ENCODE measurements at places on chromosomes 6 and 20.
A peak's percentile ranks its signal among the peaks of the same experiment; 100 is the strongest.

DNA sequence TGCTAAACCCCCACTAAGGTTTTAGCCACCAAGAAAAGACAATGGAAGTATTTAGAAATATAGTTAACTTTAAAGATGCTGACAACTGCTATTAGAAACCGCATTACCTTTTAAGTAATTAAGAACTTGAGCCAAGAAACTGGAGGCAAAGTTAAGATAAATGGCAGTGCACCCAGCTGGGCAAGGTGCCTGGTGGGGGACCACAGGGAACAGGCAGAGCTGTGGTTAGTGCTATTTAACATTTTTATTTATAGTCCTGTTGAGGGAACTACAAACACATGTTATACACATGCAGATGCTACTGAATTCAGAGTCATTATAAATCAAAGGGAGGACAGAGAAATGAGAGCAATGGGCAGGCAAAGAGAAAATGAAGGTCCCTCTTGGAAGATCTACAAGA is 447.9 kb downstream of the TFAP2B start:
- no peak for DNase-seq

- DNase-seq = no peak
These were observed 18.0 kb upstream of the PACSIN1 start for GRCh38 chr6:34447910-34448309.

DNA sequence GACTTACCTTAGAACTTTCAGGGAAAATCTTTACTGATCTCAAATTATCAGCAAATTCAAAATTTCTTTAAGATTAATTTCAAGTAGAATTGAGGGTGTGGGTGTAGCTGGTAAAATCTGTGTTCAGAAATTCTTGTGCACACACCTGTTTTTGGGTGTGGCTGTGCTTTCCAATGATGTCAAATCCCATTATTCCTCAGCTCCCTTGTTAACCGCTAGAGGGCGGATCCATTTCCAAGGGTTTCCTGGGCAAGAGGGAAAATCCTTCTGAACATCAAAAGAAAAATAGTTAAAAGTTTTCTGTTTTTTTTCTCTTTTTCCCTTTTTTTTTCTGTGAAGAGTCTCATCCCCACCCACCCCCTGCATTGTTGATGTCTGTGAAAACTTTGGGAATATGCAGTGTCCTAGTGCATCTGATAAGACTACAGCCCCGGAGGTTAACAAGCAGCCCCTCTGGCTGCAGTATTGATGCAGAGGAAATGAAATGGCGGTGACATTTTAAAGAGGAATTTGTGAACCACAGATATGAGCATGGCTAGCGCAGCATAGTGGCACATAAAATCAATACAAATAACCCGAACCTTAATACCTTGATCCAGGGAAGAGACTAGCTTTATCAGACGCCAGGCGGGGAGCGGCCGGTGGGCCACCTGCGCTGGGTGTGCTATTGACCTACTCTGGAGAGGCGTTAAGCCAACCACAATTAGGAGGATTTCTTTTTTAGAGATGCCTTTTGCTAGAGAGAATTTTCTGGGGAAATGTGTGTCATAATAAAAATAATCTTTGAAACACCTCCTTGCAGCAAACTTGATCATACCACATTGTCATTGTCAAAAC is 130.9 kb downstream of the FOXA2 start:
- DNase-seq = no peak

DNA sequence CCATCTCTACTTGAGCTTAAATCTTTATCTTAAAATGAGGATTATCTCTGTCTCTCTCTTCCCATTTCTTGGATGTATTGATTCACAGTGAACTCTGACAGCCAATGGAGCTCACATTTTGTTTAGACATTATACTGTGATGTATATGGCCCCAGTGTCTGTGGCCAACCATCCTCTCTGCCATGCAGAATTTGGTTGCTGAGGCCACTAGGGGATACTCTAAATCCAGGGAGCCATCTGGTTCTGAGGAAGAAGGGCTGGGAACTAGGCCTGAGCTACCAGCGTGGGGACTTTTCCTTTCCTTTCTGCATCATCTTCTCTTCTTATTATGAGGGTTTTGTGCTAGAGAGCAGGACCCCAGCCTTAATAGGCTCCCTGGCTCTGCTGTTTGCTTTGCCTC is 59.1 kb upstream of the RIPOR2 start:
- no peak for DNase-seq

GRCh38 chr6:17883665-17884497 is 103.6 kb downstream of the KIF13A start:
- no peak for DNase-seq

- no peak for DNase-seq
These were observed 46.7 kb downstream of the SLC35D3 start for GRCh38 chr6:136968837-136969236.

DNA sequence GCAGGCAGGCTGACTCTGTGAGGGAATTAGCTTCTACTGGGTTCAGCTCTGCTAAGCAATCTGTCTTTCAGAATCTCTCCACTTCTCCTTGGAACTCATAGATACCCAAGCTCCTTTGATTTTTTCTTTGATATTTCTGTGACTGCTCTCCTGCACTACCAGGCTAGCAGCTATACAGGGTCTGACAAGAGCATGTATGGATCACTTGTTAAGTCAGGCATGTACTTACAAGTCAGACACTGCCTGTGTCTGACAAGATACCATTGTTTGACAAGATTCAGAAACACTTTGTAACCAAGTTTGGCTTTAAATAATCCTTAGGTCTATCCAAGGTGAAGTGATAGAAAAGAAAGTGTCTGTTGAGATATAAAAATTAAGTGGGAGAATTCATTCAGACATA is 79.5 kb downstream of the SESN1 start:
- no peak for DNase-seq

- no peak for DNase-seq
These were observed 34.7 kb upstream of the SYNJ2 start for GRCh38 chr6:157946865-157947532.

- DNase-seq = no peak
These were observed 60.7 kb downstream of the VAPB start for GRCh38 chr20:58449681-58450221.

- no peak for DNase-seq
These were observed 50.4 kb downstream of the PDE7B start for GRCh38 chr6:135901774-135902524.

DNA sequence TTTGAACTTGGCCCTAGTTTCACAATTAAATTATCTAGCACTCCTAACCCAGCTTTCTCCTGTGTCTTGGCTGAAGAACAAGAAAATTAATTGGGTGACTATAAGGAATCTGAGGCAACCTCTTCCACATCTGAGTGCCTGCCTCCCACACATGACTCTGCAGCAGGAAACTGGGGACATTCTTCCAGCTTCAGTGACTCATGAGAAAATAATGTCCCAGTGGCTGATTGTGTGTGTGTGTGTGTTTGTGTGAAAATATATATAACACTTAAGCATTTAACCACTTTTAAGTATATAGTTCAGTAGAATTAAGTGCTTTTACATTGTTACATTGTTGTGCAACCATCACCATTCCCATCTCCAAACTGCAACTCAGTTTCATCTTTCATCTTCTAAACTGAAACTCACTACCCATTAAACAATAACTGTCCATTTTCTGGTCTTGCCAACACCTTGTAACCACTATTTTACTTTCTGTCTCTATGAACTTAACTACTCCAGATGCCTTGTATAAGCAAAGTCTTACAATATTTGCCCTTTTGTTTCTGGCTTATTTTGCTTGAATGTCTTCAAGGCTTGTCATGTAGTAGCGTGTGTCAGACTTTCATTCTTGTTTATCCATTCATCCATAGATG is 8.7 kb downstream of the TRIM38 start:
- DNase-seq = no peak

GRCh38 chr20:62216636-62217566 is 3.2 kb downstream of the HRH3 start:
- DNase-seq = no peak

DNA sequence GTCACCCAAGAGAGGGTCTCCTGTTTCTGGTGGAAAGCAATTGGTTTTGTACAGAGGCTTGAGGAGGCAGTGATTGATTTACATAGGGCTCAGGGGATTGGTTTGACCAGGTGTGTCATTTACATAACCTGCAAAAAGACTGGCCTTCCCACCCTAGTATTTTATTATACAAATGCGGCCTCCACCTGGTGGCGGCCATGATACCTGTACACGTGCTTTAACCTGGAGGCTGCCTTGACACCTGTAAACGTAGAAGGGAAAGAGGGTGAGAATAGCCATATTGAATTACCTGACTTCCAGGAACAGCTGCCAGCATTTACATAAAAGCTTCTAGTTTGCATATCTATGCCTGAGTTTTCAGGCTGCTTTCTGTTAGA is 48.7 kb downstream of the HLA-DPB1 start:
- no peak for DNase-seq

- DNase-seq = no peak
These were observed 766.0 kb upstream of the MAP3K7 start for GRCh38 chr6:91352878-91353277.

DNA sequence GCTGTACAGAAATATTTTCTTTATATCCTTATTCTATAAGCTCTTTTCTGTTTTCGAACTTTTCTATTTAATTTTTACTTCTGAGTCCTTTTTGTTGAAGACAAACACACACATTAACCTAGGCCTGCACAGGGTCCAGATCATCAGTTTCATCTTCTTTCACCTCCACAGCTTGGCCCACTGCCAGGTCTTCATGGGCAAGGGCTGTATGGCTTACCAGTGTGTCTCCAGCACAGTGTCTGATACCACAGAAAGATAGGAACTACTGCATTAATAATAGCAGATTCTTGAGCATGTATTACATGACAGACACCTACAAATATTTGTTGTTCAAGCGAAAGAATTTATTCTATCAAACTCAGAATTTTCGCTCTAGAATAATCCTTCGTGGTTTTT is 24.4 kb downstream of the QKI start:
- peak; percentile 43 for DNase-seq

DNA sequence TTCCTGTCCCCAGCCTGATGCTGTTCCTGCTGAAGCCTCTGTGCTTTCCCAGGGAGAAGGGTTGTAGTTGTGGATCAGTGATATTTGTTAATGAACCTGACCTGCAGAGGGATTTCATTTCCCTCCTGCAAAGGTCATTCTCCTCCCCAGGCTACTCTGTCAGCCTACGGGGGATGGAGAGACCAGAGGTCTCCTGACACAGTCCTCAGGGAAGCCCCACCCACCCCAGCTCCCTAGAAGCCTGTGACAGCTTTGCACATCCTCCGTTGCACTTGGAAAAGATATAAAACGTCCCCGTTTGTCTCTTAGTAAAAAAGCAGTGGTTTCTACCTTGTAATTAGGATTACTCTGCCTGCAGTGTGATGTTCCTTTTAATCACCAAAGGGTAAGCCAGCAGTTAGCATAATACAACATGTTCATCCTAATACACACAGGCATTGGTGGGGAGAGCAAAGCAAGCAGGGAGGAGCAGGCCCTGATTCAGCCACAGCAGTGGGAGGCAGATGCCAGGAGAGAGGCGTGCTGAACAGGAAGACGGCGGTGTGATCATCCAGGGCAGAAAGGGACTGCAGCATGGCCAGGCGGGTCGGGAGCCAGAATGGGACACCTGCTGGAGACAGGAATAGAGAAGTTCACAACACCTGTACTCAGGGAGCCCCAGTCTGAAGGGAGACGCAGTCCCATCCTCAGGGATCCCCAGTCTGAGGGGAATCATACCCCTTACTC is 293.5 kb downstream of the LRFN2 start:
- DNase-seq = no peak

GRCh38 chr6:101728388-101728787 is 334.9 kb downstream of the GRIK2 start:
- DNase-seq = no peak

DNA sequence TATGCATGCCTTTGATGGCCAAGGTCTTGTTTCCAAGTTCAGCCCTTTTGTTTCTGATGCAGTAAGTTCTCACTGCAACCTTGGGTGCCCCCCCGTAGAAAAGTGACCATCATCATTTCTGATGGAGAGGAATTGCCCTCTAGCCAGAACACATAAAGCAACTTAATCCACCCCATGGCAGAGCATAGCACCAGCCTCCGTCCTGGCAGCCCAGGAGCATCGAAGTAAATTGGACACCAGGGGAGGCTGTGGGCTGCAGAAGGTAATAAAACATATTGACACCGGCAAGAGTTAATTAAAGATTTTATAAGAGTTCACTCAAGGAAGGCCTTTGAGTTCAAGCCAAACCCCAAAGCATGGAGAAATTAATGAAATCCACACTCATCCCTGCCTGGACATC is 39.2 kb upstream of the CST7 start:
- no peak for DNase-seq

- no peak for DNase-seq
These were observed 80.7 kb upstream of the CCDC167 start for GRCh38 chr6:37580176-37580955.

- no peak for DNase-seq
These were observed 16.4 kb downstream of the BMP6 start for GRCh38 chr6:7742223-7742785.

GRCh38 chr6:1837826-1838225 is 228.1 kb downstream of the FOXC1 start:
- no peak for DNase-seq

GRCh38 chr20:20003031-20003954 is 13.9 kb upstream of the NAA20 start:
- no peak for DNase-seq

DNA sequence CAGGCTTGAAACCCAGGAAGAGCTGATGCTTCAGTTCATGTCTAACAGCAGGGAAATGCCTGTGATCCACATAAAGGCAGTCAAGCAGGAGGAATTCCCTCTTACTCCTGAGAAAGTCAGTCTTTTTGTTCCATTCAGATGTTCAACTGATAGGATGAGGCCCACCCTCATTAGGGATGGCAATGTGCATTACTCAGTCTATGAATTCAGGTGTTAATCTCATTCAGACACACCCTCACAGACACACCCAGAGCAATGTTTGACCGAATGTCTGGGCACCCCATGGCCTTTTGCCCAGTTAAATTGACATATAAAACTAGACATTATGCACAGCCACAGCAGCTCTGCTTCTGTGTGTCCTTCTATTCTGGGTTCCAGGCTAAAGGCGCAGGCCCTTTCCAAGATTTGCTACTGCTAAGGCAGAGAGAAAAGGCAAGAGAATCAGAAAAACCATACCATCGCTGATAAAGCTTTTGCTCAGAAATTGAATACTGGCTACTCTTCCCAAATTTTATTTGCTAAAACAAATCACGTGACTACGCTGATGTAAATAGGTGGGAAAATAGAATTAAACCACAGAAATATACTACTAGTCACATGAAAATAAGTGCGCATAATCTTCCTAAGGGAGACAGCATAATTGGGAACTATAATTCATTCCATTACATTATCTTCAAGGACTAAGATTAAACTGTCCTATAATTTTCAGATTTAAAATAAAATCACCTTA is 625.0 kb upstream of the MAN1A1 start:
- no peak for DNase-seq
